Activated naive CD8-positive, alpha-beta T cell treated with anti-CD3 and anti-CD28 coated beads for 36 hours (primary cell): ENCODE measurements at places on chromosomes 2 and 18.

- DNase-seq = no peak
Observed at GRCh38 chr18:46759890-46760289, 3.0 kb upstream of the ST8SIA5 start.

DNA sequence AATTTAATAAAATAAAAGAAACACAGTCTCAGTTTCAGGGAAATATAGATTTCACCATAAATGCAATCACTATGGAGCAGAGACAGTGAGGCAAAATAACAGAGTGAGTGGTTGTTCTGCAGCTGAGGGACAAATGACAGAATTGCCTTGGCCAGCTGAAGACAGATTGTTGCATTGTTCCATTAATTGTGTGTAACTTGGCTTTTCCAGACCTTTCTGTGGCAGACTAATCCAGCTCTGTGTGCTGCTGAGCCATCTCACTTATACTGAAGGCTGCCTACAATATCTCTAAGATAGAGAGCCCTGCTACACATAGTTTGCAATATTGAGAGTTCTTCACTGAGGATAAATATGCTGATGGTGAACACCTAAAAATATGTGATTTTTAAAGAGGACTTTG is 11.5 kb downstream of the LRRTM1 start:
- DNase-seq = no peak

- DNase-seq = no peak
Observed at GRCh38 chr2:146037334-146037870, 1517.5 kb upstream of the ZEB2 start.

DNA sequence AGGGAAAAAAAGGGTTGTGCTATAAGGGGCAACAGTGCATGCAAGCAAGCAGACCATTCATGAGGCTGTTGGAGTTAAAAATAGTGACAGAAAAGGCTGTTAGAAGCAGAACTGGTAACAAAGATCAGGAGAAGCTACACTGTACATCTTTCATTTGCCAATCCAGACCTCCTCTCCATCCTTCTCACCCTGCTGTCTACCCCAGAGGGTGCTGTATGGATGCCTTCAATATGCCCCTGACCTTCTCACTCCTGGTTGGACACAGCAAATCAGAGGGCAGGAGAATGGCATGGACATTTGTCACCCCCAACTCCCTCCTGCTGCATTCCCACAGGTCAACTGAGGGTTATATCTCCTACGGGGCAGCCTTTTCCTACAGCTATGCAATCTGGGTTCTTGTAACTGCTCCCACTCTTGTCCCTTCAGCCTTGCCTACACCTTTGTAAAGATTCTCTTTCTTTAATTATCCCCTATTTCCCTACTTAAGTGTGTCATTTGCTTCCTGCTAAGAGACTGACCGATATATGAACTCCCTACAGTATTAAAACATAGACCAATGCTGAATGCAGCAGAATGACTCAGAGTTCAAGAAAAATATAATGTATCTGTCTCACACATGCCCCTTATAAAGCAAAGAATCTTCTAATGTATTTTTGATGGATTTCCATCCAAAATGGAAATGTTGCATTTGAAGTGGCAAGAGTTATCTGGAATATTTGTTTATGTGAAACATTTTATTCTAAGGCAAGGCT is 169.2 kb upstream of the NCKAP5 start:
- DNase-seq = no peak

DNA sequence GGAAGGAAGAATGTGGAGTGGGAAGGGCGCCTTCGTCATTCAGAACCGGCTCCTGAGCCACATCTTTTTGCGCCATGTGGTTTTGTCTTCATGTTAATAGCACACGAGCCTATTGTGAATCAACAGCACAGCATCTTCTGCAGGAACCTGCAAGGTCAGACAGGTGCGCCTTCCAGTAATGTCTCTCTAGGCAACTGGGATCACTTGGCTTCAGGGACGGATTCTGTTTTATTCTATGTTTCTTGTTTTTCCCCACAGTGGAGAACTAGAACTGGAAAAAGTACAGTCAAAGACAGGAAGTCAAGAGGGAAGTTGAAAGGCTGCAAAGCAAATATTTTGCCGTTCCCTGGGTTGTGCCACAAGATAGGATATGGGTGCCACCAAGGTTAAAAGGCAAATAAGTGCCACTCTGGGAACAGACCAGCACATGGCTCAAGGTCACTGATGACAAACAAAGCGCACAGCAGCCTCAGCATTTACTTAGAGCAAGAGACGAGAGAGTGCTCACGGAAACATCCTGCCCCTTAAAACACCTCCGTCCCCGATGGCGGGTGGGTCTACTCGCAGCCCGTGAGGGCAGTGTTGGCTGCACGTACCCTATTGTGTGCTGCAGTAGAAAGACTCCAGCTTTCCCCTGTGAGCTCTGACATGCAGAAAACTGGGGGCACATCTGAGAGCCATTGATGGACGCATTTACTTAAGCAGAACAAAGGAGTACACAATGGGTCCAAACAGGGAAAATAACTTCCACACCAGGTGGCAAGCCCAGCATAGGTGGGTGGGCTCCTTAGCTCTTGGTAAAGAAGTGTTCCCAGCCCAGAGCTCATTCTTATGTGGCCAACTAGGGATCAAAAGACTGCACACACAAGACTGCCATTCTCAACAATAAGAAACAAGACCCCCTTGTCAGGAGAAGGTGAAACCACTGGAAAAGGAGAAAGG is 107.2 kb upstream of the PARD3B start:
- no peak for DNase-seq

DNA sequence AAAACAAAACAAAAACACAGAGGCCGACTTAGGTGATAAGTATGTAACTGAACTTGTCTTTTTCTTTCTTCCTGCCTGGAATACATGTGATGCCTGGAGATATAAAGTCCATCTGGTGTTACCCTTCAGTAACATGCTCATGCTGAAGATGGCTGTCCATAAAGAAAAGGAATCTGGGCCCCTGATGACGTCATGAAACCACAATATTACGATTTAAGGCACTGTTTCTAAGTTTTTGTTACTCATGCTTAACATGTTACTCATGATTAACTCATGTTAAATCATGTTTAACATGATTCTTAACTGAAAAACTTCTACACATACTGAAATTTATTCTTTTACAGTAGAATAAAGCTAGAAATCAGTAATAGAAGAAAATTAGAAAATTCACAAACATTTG is 49.0 kb downstream of the STRADB start:
- DNase-seq = no peak

DNA sequence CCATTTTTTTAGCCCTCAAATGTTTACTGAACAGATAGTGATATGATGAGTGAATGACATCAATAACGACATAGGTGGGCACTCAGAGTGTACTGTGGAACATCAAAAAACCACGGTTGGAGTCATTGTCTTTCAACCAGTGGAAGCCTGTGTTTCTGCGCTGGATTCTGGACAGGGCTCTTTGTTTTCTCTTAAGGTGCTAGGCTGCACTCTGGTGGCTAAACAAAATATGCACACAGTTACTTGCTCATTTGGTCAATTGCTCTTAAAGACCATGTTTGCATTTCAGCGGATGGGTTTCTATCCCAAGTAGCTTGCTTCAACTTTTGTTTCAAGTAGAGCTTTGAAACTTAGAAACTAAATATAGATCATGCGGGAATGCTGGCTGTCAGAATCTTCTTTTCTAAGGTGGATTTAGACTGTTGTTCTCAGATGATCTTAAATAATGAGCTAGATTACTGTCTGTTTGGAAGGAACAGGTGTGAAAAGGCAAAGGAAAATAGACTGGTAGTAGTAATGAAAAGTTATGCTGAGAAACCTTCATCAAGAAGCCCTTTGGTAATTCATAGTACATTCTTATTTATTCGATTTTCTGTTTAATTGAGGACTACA is 48.5 kb upstream of the LYPD6B start:
- DNase-seq = peak; percentile 23

DNA sequence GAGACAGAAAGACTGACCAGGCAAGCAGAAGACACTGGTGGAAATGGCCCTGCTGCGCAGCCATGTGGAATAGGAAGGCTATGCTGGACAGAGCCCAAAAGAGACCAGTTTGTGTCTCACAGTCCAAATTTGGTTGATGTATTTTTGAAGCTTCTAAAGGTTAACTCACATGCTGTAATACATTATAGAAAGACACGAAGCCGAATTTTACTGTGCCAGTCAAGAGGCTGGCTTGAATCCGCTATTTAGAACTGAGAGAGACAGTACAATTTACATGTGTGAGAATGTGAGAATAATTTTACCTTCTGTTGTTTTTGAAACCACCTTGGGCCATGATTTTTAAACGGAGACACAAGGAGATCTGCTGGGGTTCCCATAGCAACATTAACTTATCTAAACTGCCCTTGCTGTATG is 113.6 kb downstream of the METTL8 start:
- no peak for DNase-seq

DNA sequence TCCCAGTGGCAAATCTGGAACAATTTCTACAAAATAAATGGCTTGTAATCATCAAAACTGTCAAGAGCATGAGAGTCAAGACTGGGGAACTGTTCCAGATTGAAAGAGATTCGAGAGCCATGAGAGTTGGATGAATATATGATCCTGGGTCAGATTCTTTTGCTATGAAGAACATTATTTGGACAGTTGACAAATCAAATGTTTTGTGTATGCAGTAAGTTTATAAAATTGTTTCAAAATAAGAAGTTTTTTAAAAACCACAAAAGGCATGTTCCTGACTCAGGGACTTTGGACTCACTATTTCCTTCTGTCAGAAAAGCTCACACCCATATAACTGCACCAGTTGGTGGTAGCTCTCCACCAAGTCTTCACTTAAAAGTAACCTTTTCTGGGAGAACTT is 38.5 kb downstream of the ROCK2 start:
- no peak for DNase-seq

- DNase-seq = no peak
Observed at GRCh38 chr2:16777123-16777870, 111.7 kb upstream of the CYRIA start.

GRCh38 chr2:174705321-174705720 is 59.0 kb downstream of the CHRNA1 start:
- DNase-seq = no peak

DNA sequence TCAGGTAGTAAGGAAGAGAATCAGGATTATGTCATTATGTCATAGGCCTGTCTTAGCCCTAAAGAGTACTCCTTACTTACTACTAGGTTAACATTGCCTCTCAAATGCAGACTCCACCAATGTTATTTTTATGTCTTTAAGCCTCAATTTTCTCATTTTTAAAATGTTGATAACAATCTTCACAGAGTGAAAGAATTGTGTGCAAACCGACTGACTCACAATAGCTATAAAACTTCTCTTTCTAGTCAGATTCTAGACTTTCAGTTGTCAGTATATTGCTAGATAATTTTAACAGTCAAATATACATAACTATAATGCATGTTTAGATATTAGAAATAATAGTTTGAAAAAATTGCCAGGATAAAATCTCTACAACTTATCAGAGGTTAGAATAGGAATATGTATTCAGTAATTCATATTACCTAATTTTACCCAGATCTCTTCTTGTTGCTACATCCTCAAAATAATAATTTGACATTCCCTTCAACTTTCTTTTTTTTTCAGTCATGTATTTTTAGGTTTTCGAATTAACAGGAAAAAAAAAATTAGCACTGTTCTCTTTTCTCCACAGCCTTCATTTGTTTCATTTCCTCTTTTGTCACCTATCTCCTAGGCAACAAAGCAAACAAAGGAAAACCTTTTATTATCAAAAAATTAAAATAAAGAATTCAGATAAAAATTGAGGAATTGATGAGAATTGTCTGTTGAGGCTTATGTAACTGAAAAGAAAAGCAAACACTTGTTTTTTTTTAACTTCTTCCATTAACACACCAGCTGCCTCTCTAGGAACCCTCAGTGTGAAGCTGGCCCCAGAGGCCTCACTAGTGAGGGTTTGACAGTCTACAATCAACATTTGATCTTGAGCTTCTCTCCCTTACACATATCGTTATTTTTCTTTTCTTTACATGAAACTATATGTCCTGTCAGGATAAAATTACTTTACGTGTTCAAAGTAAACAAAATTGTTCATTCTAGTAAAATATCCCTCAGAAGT is 279.0 kb downstream of the CALCRL start:
- no peak for DNase-seq

DNA sequence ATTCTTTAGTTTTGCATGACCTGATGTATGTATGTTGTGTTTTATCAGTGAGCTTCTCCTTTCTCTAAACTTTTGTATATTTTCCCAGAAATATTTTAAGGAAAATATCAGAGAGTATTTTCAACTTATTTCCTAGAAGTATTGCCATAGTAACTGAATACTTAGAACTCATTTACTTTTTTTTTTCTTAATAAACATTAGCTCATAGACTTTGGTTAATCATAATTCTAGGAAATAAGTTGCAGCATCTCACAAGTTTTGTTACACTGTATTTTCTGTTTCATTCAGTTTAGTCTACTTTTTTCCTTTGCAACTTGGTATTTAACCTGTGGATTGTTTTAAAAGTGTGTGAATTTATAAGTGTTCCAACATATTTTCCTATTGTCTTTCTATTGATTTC is 27.5 kb downstream of the SMCHD1 start:
- no peak for DNase-seq

GRCh38 chr2:136932700-136933099 is 167.4 kb downstream of the THSD7B start:
- DNase-seq = no peak
